HT1080 (cell line): ENCODE measurements at places on chromosomes 16 and 17.

DNA sequence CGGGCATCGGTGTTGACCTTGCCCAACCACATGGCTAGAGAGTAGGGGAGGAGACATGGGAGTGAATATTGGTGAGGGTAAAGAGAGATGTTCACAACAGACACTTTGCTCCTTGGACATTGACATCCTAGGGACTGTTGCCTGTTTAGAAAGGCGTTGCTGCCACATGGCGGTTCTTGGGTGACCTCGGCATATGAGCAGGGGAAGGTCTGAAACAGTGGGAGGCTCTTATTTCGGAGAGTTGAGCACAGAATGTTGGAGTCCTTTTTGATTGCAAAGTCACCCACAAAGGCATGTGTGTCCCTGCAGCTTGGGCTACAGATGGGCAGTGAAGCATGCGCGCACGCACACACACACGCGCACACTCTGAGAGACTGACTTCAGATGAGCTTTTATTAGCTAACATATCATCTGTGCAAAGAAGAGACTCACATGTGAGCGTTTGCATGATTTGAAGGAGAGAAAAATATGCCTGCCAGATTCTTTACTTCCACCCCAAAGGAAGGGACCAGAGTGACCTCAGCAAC is 104.4 kb downstream of the SHISA9 start:
- DNase-seq, result no peak

DNA sequence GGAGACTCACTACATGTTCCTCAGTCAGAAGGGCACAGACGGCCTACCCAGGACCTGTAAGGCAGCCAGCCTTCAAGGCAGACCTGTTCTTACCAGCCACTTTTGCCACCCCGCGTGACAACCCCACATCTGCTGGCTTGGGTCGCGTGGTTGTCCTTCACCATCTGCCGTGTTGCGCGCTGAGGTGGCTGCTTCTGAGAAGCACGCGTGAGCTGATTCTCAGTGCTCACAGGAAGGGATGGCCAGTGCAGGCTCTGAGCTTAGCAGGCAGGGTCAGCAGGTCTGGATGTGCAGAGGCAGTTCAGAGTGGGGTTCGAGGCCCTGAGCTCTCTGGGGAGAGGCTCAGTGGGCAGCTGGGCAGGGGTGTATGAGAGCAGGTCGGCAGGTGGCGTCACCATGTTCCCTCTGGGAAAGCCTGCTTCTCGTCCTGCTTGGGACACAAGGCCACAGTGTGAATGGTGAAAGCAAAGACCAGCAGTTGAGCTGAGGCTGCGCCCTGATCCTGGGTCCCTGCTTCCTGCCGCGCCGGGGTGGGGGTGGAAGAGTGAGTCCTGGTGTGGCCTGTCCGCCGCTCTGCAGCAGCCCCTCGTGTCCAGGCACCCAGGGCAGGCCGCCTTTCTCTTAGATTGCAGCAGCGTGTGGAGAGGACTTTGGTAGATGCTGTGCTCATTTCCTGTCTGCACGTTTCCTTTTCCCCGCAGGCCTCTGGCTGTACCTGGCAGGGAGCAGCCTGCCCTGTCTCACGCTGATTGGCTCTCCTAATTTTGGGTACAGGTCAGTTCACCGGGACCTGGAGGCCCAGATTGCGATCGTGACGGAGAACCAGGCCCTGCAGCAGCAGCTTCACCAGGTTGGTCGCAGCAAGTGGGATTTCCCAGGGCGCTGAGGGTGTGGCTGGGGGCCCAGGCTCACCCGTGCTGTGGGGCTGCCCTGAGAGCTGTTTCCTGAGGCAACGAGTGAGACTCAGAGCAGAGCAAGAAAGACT is 36.0 kb downstream of the PGS1 start:
- no peak for DNase-seq

DNA sequence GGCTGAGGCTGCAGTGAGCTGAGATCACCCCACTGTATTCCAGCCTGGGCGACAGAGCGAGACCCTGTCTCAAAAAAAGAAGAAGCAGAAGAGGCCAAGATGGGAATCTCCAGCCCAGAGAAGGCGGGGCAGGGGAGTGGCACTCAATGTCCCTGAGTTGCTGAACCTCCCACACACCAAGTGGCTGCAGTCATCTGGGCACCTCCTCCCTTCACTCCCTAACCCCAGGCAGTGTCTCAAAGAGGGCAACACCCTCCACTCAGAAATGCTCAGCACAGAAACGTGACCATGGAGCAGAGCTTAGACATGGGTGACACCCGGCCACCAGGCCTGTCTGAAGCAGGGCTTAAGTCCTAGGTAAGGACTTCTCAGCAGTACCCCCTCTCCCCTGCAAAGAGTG is 36.3 kb upstream of the BCAR1 start:
- DNase-seq, result no peak

GRCh38 chr17:74354123-74354522 is 7.5 kb downstream of the BTBD17 start:
- peak; percentile 10 for DNase-seq
